ENCODE measurements at places on chromosomes 3 and 15.

GRCh38 chr15:70234256-70234905 lies 136.7 kb upstream of the TLE3 start:
- DNase-seq = no peak

- no peak for DNase-seq
Measured at GRCh38 chr3:24434651-24435050, 60.0 kb downstream of the THRB start.

DNA sequence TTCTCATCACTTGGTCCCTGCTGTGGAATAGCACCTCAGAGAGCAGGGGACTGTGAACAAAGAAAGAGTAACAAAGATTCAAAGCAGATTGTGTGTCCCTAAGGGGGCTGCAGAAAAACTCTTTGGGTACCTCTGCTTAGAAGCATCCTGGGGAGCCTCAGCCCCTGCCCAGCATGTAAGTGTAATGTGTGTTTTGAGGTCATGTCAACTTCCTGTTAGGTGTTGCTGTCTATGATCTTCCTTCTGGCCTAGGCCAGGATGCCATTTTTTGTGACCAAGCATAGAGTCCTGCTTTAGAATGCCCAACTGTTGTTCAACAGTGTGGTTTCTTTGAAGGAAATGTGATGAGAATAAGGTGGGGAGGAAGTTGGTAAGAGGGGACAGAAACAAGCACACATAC lies 77.1 kb upstream of the BCL6 start:
- DNase-seq = no peak

GRCh38 chr15:37758412-37758811 lies 176.0 kb upstream of the TMCO5A start:
- no peak for DNase-seq

GRCh38 chr3:65288776-65289175 lies 601.0 kb upstream of the ADAMTS9 start:
- no peak for DNase-seq

- DNase-seq = no peak
Measured at GRCh38 chr3:59771768-59772181, 722.0 kb upstream of the CFAP20DC start.

GRCh38 chr3:16927485-16927884 lies 42.7 kb downstream of the PLCL2 start:
- DNase-seq = peak; percentile 32

DNA sequence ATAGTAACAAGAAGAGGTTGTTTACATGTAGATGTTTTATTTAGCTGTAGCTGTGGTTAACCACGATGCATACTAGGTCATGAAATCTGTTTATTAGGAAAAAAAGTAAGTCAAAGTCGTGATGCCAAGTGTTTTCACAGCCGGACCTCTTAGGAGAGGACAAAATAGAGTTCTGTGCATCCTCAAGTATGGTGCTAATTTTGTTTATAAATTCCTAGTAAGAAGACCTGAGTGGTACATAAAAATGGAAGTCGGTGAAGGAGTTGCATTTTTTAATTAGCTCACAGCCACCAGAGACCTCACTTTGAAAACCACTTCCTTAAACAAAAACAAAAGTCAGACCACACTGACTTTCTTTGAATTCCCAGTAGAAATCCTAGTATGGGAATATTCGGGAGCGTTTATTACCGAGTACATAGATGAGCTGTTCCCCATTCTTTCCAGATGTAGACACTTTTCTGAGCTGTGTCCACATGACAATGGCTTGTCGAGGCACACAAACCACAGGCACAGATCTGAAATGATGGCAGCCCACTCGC lies 143.6 kb upstream of the UBE2E1 start:
- no peak for DNase-seq

DNA sequence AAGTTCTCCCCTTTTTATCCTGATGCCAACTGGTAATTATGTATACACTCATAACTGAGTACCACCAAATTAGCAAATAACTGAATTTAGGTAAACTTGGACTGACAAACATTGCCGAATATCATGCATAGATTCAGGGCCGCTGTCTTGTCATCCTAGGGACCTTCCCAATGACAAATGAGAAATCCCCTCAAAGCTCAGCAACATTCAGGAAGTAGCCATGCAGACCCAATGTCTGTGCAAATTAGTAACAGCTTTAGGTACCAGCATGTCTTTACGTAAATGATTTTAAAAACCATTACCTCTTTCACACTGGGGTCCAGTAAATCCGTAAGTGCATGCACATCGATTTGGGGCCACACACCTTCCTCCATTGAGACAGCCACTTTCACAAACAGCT lies 49.5 kb downstream of the FBN1 start:
- DNase-seq = no peak

GRCh38 chr3:141938011-141938500 lies 61.6 kb downstream of the ATP1B3 start:
- no peak for DNase-seq

GRCh38 chr3:114496874-114497273 lies 203.0 kb downstream of the TIGIT start:
- no peak for DNase-seq

GRCh38 chr3:159824333-159824732 lies 164.3 kb upstream of the IL12A start:
- DNase-seq = no peak

DNA sequence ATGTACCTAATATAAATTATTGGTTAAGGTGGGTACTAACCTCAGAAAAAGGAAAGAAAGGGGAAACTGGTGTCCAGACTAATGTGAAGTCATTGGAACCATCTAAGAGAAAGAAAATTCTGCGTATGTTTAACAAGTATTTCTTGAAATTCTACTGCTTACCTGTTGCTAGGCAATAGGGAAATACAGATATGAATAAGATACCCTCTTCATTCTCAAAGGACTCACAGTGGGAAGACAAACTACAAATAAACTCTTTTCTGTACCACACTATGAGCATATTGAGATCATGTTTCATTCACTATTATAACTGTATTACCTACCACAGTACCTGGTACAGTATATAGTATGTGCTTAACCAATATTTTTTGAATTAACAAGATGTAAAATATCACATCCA lies 140.5 kb upstream of the MLF1 start:
- DNase-seq = no peak

DNA sequence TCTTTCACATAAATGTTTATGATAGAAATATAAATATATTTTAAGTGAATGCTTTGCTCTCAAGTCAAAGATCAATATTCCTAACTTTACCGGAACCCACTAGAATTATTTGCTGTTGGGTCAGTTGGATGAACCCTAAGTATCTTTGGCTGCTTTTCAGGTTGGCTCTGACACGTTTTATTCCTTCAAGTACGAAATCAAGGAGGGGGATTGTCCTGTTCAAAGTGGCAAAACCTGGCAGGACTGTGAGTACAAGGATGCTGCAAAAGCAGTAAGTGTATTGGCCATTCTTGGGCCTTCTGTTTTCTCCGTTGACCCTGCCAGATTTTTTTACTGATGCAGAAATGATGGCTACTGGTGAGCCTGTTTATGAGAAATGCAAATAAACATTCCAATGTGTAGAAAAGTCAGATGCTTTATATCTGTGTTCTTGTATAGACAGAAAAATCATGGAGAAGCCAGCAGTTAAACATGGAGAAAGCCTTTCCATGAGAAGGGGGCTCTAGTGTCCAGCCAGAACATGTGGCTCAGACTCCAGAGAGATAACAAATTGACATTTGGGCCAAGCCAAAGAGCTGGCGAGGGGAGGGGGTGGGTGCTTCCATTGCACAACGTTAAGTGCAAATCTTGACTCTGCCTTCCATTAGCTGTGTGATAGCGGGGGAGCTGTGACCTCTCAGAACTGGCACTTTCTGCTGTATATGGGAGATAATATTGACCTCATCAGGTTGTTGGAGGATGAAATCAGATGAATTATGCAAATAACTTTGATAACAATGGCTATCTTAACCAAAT lies 3.0 kb downstream of the KNG1 start:
- no peak for DNase-seq

- peak; percentile 36 for DNase-seq
Measured at GRCh38 chr15:38707802-38708671, 143.4 kb upstream of the RASGRP1 start.

- DNase-seq = no peak
Measured at GRCh38 chr3:23421811-23422516, 218.8 kb downstream of the UBE2E2 start.

DNA sequence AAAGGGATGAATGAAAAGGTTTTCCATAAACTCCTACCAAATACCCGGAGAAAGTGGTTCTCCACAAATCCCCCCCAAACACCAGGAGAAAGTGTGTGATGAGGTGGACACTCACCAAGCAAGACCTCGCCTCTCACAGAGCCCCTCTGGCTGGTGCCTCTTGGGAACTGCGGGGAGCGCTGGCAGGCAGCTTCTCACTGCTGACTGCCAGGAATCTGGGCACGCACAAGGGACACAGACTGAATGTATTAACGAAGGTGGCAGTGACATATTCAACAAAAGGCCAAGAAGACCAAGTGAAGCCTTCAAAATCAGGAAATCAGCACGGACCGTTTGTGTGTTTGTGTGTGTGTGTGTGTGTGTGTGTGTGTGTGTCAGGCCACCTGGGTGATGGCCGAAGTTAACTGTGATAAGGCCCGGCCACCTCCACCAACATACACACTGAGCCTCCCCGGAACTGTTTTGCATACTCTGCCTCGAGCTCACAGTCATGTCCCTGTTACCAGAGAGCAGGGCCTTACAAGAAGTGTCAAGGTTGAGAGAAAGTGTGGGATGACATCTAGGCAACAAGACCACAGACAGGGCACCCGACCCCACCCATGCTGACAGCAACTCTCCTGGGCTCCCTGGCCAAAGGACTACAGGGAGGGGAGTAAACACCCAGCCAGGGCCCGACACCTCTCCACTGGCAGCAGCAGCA lies 18.0 kb downstream of the ATP10A start:
- DNase-seq = no peak

DNA sequence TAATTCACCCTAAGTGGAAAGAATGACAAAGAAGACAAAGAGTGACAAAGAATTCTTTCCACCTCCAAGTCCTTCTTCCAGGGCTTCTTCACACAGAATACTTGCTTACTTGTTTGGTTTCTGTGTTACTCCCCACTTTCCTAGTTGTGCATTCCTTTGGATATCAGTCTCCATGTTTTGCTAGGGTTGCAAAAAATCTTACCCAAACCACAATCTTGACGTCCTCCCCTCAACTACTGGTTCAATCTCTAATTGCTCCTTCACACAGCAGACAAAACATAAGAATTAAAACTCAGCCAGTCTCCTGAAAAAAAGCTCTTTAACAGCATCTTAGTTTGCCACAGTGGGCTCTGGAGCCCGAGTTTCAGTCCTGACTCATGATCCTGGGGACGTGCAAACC lies 297.6 kb upstream of the CHRNA7 start:
- no peak for DNase-seq

GRCh38 chr15:87949151-87949574 lies 307.4 kb downstream of the NTRK3 start:
- no peak for DNase-seq

DNA sequence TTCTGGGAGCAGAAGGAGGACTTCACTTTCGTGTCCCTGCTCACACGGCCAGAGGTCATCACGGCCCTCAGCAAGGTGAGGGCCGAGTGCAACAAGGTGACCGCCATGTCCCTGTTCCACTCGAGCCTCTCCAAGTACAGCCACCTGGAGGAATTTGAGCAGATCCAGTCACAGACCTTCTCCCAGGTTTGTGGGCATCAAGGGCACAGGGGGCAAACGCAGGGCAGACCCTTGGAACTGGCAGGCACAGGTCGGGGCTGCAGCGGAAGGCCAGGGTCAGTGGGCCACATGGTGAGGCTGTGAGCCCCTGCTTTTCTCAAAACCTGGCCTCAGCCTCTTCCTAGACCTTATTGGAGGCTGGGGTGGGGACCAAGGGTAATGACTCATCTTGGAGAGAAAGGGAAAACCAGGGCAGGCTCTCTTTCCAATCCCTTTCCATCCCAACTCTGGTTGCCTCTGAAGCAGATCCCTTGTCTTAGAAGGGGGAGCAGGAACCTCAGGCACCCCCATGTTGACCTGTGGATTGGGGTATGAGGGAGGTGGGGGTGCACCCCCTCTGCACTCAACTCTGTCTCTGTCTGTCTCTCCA lies 29.5 kb downstream of the DNAH1 start:
- no peak for DNase-seq

DNA sequence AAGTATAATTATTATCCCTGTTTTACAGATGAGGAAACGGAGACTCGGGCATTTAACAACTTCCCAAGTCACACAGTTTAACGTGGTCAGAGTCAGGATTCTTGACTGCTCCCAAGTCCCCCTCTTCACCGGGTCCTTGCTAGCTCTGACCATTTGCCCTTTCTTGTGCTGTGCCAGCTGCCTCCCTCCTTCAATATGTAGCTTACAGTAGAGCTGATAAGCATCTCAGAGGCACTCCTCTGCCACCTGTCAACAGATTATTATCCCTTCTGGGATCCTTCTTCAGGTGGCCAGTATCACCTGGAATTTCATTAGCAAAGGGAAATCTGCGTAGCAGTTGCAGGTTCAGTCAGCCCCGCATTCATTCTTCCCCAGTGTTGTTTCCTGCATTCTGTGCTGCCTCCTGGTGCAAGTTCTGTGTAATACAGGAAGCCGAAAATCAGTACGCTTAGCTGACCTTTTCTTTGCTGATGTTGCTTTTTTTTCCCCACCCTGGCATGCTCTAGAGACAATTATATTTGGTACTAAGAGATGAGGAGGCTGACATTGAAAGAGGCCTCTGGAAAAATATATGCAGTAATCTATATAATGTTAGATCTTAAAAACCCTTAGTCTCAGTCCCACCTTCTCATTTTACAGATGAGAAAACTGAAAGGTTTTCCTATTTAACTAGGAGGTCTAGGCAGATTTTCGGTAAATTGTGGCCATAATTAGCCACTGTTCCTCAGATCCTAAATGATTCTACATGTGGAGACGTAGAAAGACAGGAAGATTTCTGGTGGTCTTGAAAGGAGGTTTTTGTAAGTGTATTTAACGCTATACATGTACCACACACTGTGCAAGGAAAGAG lies 24.8 kb downstream of the TMOD2 start:
- peak; percentile 67 for DNase-seq

GRCh38 chr3:9769426-9770275 lies at the start of gene CAMK1:
CAMK1 (minus strand) TSS chr3:9769947; CDS start chr3:9767749, 2,198 bp downstream.
- peak; percentile 79 for DNase-seq

DNA sequence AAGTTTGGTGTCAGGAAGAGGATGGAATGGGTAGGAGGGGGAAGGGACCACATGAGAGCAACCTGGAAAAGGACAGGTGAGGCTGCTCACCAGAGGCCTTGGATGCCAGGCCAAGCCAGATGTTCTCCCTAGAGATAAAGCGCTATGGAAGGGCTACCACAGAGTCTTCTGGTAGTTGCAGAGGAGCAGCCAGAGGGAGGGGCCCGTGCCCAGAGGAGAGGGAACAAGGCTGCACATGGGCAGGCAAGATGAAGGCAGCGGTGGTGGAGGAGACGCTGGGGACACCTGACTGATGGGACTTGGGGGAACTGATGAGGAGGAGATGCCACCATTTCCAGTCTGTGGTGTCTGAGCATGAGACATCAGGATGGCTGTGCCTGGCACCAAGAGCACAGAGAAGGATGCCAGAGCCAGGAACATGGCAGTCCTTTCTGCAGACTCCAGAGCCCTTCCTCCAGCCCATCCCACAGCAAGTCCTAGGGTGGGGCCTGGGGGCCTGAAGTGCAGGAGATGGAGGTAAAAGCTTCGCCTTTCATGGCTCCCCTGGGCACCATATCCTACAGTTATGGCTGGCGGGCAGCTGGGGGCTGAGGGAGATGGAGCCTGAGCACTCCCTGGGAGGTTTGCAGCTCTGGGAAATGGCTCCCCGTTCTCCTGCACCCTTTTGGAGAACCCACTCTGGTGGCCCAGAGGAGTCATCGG lies 103.0 kb downstream of the ETFA start:
- no peak for DNase-seq
